Testis (tissue), 5 donors: ENCODE measurements at places on chromosomes 13 and 19.

DNA sequence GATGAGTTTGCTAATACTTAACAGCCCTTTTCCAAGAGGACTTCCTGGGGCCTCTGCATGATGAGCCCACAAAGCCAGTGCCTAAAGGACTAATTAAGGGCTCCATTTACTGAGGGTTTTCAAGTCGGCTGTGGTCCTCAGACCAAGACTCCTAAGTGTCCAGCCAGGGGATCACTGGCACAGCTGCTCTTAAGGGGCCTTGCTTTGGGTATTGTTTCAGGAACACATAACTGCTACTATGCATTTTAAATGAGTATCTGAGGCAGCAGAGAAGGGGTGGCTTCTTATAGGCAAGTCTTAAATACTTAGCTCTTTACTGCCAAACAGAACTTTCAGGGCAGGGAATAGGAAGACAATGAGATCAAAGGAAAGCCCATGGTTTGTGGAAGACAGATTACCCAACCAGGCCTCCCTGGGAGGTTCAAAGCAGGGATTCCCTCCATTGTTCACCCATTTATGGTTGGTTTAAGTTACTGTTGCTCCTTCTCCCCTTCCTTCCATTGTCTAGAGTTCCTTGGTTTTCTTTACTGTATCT, 61.9 kb downstream of the TNFRSF19 start:
- DNase-seq: no peak

GRCh38 chr19:2413629-2414028, 13.8 kb downstream of the TIMM13 start:
- no peak for DNase-seq

- peak; percentile 70 for DNase-seq
Measured at GRCh38 chr13:97307882-97308624, 85.9 kb downstream of the MBNL2 start.

DNA sequence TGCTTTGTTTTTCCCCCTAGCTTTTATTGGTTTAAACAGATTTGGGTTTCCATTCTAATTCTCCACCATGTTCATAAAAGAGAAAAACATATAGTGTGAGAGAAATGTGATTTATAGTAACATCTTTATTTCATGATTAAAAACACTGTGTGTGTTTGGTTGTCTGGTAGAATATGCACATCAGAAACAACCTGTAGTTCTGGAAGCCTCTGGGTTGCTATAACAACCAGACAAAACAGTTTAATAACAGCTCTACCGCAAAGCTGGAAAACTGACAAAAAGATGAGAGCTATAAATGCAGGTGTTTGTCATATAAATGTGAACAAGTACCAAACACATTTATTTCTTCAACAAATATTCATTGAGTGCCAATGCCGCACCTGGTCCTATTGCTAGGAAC, 9.8 kb downstream of the KBTBD6 start:
- no peak for DNase-seq

- DNase-seq: peak; percentile 87
Measured at GRCh38 chr19:3275583-3276340, 51.3 kb downstream of the CELF5 start.

DNA sequence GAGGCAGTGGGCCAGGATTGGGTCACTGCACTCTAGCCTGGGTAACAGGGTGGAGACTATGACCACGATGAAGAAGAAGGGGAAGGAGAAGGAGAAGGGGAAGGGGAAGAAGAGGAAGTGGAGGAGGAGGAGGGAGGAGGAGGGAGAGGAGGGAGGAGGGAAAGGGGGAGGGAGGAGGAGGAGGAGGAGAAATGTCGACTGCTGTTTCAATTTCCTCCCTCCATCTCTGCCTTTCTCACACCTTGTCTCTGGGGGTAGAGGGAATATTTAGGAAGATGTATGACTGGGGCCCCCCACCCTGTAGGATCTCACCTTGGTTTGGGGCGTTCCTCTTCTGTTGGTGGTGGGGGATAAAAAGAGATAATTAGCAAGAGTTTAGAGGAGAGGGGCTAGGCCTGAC, 3.8 kb downstream of the TNNT1 start:
- DNase-seq: no peak

DNA sequence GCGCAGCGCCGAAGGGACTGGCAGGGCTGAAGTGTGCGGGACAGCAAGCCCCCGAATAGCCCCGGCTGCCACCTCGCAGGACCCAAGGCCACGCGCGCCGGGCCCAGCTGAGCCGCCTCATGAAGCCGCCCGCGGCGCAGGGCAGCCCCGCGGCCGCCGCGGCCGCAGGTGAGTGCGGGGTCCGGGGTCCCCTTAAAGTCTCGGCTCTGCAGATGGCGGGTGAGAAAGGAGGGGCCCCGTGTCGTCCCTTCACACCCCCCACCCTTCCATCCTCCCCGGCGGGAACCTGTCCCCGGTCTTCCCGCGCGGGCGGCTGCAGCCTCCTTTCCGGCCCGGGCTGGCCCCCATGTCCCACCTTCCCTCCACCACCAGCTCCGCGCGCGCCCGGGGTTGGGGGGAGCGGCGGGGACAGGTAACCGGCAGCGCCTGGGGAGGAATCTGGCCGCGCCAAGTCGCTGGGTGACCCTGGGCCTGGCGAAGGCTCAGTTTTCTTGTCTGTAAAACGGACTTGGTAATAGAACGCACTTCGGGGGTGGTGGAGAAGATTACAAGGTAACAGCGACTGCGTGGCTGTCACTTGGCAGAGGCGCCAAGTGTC, 338 bp downstream of the RGCC start:
- no peak for DNase-seq

DNA sequence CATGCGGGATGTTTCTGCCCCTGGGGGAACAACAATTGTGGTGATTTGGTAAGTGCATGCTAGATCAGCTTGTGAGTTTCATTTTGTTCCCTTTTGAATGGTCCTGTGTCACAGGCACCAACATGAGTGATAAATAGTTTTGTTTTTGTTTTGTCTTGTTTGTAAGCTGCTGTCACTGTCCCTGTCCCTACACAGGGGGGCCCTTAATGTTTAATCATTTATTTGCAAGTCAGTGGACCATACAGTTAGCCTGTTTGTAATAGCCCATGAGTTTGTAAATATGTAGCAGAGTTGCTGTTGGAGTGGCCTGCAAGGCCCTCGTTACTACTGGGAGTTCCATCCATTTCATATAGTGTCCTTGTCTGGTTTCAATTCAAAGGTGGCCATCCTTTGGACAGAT, 979.6 kb upstream of the SPRY2 start:
- no peak for DNase-seq

GRCh38 chr13:102073251-102073650, 328.6 kb downstream of the FGF14 start:
- DNase-seq: no peak
